ENCODE measurements at places on chromosomes 11 and 22.

DNA sequence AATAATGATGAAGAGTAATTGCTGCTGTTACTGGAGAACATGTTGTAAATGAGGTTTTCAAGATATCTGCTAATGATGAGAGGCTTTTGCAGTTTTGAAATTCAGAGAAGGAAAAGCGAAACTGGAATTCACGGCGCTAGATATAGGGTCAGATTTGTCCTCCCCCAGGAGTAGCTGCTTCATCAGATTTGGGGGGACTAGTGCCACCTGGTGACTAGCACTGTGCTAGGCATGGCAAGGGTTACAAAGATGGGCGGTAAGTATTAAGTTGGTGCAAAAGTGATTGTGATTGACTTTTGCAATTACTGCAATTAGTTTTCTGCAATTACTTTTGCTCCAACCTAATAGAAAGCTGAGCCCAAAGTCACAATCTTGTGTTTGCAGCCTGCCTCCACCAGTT is 879.9 kb upstream of the TENM4 start:
- no peak for DNase-seq
- H3K27me3 ChIP-seq: no peaks in the 10 kb centered on the region
- H3K4me3 ChIP-seq: no peak overlapping the region
- no peaks in the 10 kb centered on the region for H3K4me1 ChIP-seq

DNA sequence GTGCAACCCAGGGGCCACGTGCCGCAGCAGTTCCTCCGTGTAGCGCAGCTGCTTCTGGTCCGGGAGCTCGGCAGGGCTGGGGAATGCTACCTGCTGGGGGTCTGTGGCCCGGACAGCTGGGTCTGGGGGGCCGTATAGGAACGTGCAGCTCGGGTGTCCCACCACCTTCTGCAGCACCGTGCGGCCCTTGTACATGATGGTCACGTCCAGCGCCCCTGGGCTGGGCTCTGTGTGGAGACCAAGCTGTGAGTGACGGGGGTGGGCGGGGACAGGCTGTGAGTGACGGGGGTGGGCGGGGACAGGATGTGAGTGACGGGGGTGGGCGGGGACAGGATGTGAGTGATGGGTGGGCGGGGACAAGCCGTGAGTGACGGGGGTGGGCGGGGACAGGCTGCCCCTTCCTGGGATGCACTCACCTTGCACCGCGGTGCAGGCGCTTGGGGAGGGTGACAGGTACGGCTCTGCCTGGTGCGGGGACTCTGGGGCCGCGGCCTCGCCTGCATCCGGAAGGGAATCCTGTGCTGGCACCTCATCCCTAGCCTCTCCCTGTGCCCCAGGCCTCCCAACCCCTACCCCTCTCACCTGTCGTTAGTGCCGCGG is 2.3 kb downstream of the IRF7 start:
- peaks cover 8% of the 10 kb centered on the region for H3K4me1 ChIP-seq
- H3K27ac ChIP-seq: peak overlapping the region; percentile 42
- H3K27me3 ChIP-seq: no peaks in the 10 kb centered on the region
- peak; percentile 54 for DNase-seq
- H3K36me3 ChIP-seq: peaks cover 33% of the 10 kb centered on the region
- peak overlapping the region; percentile 73 for H3K4me3 ChIP-seq

DNA sequence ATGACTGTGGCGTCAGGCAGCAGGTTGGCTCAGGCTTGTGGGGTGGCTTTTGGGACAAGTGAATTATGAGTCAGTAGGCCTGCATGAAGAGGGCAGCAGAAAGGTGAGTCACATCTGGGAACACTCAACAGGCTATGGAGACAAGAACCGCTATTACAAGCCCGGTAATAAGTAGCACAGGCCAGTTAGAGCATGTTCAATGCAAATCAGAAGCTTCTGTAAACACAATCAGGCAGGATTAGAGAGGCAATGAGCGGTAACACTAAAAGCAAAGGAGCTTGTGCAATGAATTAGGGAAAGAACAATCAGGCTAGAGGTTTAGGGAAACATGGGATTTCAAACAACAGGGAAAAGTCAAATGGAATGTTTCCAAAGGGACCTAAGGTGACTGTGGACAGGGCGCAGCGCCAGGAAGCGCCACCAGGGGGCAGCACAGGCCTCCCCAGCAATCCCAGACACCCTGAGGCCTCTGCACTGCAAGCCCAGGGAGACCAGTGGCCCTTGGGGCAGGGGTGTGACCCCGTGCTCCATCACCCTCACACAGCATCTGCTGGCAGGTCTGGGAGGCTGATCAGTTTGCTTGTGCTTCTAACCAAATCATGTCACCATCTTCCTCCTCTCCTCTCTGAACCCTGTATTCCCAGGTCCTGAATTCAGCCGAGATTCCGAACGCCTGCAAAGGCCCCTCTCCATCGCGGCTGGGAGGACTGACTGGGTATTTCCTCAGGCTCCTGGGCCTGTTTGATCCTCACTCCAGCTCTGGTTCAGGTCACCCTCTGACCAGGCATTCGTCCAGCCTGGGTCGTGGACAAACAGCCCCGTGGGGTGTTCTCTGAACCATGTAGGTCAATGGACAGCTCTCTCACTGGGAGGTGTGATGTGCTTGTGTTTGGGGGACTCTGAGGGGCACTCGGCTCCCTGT is 50.0 kb downstream of the C11orf58 start:
- peaks cover 6% of the 10 kb centered on the region for H3K36me3 ChIP-seq
- peak; percentile 32 for DNase-seq
- peaks cover 13% of the 10 kb centered on the region for H3K4me1 ChIP-seq
- H3K27me3 ChIP-seq: no peaks in the 10 kb centered on the region
- no peak overlapping the region for H3K4me3 ChIP-seq
- no peak overlapping the region for H3K27ac ChIP-seq

GRCh38 chr22:43100225-43100624 is 10.3 kb upstream of the BIK start:
- peaks cover 18% of the 10 kb centered on the region for H3K4me1 ChIP-seq
- peaks cover 4% of the 10 kb centered on the region for H3K36me3 ChIP-seq
- no peak overlapping the region for H3K4me3 ChIP-seq
- H3K27me3 ChIP-seq: no peaks in the 10 kb centered on the region
- H3K27ac ChIP-seq: peak overlapping the region; percentile 47

Data from activated T-helper 2 cell treated with anti-CD3 and anti-CD28 coated beads, Interferon-gamma antibody, Interleukin-2, Interleukin-4, amounts not matched to agents 10 μg/mL and 5 μg/mL and 100 μg/mL, durations not matched to agents 14 hours and 24 hours and 36 hours (primary cell).